ENCODE measurements at places on chromosomes 7 and 10.

DNA sequence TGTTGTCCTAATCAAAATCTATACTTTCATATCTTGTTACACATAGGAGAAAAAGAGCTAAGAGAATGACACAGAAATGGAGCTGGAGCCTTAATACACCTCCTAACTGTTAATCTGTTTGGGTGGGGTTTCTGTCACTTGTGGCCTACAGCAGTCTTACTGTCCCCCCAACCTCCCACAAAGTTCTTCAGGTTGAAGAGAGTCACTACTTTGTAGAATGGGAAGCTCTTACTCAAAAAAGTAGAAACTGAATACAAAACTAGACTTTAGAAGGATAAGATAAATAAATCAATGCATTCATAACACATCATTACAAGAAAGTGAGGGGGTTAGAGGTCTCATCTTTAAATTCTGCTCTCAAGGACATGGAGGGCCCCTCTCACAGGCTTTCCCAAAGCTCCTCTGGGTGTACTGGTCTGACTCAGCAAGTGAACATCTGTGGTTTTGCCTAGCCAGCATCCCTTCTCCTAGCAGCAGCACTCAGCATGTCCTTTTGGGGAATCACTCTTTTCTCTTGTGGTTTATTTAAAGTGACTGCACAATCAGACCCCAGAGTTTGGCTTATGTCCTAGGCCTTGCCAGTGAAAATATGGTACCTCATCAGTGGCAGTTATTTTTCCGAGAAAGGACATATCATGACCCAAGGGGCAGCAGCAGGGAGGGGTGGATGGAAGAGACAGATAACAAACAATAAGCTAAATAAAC lies 2.0 kb upstream of the BLVRA start:
- DNase-seq, result no peak

DNA sequence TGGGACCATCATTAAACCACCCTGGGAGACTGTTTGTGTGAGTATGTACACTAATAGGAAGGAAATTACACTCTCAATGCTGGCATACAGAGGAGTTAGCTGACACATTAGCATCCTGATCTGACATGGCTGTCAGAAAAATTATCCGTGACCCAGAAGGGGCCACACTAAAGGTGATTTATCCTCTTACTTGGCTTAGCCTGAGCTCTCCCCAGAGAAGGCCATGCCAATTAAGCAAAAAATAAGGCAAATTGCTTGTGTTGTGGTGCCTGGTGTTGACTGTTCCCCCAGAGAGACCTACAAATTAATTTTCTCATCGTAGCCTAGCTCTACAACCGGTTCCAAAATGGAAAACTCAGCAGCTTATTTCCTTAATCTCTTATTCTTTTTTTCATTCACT lies 992.3 kb downstream of the KCNMA1 start:
- no peak for DNase-seq

- DNase-seq, result no peak
Measured at GRCh38 chr10:78178940-78179339, 145.3 kb downstream of the RPS24 start.

DNA sequence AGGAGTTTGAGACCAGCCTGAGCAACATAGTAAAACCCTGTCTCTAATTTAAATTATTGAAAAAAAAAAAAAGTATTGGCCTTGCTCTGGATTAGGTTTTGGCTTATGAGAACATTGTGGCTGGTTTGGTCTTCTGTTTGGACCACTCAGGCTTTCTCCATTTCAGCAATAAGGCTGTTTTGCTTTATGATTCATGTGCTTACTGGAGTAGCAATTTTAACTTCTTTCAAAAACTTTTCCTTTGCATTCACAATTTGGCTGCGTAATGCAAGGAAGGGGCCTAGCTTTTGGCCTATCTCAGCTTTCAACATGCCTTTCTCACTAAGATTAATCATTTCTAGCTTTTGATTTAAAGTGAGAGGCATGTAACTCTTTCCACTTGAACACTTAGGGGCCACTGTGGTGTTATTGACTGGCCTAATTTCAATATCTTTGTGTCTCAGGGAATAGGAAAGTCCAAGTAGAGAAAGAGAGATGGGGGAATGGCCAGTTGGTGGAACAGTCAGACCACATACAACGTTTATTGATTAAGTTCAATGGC lies 38.0 kb upstream of the SRPK2 start:
- no peak for DNase-seq

GRCh38 chr7:136030330-136030729 lies 53.2 kb upstream of the MTPN start:
- DNase-seq, result no peak

DNA sequence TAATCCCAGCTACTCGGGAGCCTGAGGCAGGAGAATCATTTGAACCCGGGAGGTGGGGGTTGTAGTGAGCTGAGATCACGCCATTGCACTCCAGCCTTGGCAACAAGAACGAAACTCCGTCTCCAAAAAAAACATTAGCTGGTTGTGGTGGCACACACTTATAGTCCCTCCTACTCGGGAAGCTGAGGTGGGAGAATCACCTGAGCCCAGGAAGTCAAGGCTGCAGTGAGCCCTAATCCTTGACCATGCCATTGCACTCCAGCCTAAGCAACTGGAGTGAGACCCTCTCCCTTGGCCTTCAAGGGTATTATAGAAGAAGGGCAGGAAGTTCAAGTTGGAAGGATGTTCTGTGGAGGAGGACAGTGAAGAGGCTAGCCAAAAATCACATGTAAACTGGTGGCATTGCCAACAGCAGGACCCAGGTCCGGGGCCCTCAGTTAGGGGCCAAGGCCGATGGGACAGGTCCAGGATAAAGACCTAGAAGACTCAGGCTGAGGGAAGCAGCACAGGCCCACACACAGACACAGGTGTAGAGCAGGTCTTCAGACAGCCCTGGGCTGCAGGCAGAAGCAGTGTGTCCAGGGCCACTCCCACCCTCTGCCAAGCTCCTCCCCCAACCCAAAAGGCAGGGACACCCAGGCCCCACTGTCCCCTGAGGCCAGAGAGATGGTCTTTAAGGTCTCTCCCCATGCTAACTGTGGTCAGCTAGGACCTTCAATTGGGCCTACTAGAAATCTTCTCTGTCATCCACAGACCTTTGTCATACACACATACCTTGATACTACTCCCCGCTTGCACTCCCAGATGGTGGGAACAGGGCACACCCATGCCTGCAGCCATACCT lies 8.4 kb upstream of the SAMD8 start:
- no peak for DNase-seq

- no peak for DNase-seq
Measured at GRCh38 chr7:124566583-124566982, 199.0 kb downstream of the GPR37 start.

DNA sequence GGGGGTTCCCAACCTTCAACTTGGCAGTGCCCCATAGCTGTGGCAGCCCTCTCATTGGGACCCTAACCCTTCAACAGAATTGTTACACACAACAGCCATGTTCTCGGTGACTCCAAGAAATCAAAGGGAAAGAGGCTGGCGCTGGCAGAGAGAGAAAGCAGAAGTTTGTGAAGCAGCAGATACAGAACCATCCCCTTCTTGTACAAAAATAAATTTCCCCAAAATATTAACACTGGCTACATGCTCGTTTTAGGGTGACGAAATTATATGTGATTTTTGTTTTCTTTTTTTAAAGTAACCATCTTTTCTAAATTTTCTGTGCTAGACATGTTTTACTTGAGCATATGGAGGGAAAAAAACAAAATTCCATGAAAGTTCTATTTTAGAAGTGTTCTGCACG lies 45.2 kb upstream of the SAMD8 start:
- no peak for DNase-seq

GRCh38 chr10:1047937-1048336 lies 982 bp downstream of the IDI1 start:
- no peak for DNase-seq

- no peak for DNase-seq
Measured at GRCh38 chr10:79241990-79242619, 105.2 kb upstream of the PPIF start.

DNA sequence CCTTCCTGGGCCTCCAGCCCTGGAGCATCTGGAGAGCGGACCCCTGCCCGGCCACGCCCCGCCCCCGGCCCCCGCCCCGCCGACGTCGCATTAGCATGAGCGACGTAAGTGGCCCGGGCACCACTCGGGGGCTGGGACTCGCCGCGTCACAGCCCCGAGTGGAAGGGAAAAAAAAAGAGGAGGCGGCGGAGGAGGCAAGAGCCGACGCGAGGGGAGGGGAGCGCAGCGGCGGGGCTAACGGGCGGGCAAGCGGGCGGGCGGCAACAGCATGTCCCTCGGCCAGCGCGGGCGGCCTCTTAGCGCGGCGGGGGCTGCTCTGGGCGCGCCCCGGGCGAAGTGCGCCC lies at the start of gene SLC18A3:
SLC18A3 (plus strand) TSS at position 197 of the 344 bp plus-strand sequence. CDS start 431 bp downstream, outside the sequence.
- DNase-seq, result no peak

GRCh38 chr10:65993451-65993850 lies 932.4 kb upstream of the LRRTM3 start:
- no peak for DNase-seq

DNA sequence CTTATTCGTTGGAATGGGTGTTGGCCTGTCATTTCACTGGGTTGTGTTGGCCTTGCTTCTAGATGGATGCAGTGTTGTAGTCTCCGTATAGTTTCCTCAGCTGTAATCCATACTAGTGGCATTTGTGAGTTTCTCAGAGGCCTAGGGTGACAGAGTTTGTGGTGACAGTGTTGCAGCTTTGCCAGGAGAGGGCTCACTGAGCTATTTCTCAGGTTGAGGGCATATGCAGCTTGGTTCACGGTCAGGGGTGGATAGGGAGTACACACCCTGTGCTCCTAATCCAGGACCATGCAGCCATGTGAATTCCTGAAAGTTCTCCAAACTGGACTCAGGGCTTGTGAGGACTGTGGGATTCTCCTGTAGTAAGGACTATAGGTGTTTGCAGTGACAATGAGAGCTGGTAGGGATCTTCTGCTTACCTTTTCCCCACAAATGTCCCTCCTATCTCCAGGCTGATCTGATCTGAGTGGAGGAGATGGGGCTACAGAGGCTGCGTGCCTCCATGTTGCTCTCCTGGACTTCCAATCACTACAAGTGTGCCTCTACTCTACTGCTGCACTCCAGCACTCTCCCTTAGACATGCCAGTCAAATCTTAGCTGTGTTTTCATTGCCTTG lies 229.0 kb downstream of the STK31 start:
- no peak for DNase-seq

- no peak for DNase-seq
Measured at GRCh38 chr7:130047831-130048230, 3.3 kb downstream of the ZC3HC1 start.

GRCh38 chr7:141039376-141039775 lies 24.6 kb upstream of the MRPS33 start:
- no peak for DNase-seq

GRCh38 chr10:62046522-62047227 lies 145.2 kb downstream of the ARID5B start:
- peak; percentile 71 for DNase-seq

- no peak for DNase-seq
Measured at GRCh38 chr10:4315551-4315950, 510.5 kb upstream of the AKR1E2 start.

DNA sequence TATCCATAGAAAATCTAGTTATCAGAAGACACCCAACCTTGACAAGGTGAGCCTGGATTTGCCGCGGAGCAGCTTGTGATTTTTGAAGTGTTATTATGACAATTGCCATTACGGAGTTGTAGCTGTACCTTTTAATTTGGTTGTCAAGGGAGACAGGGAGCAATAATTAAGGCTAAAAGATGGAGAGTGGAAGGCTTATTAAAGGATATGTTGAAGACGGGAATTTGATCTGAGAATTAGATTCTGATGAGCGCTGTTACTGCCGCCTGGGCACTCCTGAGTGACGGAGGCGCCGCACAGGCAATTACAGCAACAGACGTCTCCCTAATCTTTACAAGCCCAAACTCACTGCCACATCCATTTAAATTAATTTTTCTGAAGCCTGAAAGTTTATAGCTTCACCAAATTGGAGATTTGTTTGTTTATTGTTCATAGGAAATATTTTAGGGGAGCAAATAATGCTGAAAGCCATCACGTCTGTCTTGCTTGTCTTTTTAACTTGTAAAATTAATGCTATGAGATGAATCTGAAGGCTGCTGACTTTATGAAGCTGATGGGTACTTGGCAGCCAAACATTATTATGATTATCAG lies 475.0 kb upstream of the ADARB2 start:
- DNase-seq, result no peak

GRCh38 chr7:131482800-131483199 lies 73.6 kb downstream of the PODXL start:
- no peak for DNase-seq

GRCh38 chr7:102875700-102876295 lies 37.0 kb upstream of the LRRC17 start:
- DNase-seq, result peak; percentile 100

DNA sequence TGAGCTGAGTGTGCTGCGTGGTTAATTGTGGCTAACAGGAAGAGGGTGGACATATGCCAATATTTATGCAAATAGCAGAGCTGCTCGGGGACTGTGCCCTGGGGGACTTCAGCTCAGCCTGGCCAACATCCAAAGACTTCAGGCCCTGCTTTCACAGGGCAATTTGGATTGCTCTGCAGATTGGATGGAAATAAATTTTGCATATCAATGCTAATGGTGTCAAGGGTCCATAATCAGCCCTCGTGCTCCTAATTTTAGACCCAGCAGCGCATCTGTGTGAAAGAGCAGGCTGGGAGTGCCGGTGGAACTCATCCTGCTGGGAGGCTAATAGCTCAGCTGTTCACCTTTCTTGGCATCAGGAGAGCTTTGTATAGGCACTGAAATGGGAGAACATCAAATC lies 270.1 kb downstream of the TCERG1L start:
- no peak for DNase-seq

GRCh38 chr7:119963654-119964053 lies 309.3 kb upstream of the KCND2 start:
- DNase-seq, result no peak

GRCh38 chr7:134891262-134891695 lies 95.0 kb upstream of the AGBL3 start:
- DNase-seq, result peak; percentile 86

GRCh38 chr7:40298421-40298820 lies 163.6 kb downstream of the SUGCT start:
- peak; percentile 76 for DNase-seq

DNA sequence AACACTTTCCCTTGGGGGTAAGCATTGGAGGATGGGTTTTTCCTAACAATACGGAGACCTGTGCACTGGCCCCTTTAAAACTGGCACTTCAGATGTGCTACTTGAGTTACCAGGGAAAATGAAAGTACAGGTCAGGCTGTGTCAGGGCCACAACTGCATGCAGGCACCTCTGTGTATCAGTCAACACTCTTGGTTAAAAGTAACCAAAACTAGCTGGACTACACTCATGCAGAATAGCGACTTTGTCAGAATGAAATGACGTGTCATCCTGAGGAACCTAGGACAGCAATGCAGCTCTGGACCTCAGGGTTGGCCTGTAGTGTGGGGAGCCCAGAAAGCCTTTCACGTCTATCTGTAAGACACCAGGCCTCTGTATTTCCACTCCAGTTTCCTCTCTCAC lies 33.8 kb upstream of the SMKR1 start:
- no peak for DNase-seq

DNA sequence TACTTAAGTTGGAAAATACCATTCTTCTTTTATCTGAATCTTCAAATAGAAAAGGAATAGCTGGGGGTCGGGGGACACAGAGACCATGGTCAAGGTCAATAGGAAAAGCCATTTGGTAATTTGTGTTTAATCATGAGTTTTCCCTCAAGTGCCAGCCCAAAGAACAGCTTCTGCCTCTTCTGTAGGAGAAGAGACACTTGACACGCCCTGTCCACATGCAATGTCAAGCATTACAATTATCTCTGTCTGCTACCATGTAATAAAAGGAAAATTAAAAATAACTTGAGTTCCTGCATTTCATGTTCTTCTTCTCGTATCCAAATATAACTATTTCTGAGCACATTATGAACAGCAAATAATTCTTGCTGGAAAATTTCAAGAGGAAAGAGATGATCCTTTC lies 241.7 kb downstream of the IPMK start:
- no peak for DNase-seq

All from kidney epithelial cell (primary cell).